ENCODE measurements at places on chromosomes 12 and 14.

DNA sequence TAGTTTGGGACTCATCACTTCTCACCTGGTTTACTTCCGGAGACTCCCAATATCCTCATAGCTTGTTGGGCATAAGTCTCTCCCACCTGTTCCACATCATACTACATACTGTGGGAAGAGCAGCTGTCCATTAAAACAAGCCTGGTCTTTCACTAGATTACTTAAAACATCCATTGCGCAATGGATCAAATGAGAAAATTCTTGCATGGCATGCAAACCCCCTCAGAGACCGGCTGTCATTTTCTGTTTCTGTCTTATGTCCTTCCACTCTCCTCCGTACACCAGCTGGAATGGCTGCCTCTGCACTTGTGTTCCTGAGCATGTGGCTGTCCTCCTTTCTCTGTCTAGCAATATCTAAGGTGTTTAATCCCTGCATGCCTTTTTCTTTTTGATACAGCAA, 265.6 kb downstream of the TMEM117 start:
- no peak for DNase-seq

- no peak for DNase-seq
Measured at GRCh38 chr12:39574378-39574777, 45.2 kb downstream of the ABCD2 start.

- no peak for DNase-seq
Measured at GRCh38 chr14:33432407-33433023, 493.8 kb downstream of the NPAS3 start.

GRCh38 chr12:25435431-25435830, 117.7 kb downstream of the LMNTD1 start:
- DNase-seq = no peak

GRCh38 chr12:111993292-111994150, 19.4 kb downstream of the TMEM116 start:
- DNase-seq = no peak

DNA sequence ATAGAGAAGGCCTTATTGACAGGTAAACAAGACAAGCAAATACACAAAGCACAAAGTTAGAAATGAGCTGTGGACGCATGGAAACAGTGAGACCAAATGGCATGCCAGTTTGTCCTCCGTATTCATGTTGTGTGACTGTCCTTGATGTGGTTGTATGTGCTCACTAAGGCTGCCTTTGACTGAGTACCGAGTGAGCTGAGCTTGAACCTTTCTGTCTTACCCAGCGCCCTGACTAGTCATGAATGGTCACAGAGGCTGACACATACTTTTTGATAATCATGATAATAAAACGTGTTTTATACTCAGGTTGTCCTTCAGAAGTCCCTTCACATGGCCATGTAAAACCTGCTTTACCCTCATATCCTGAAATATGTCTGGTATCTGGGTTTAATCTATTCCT, 553 bp upstream of the CATSPERB start:
- no peak for DNase-seq

- no peak for DNase-seq
Measured at GRCh38 chr12:24113701-24114100, 164.2 kb upstream of the SOX5 start.

DNA sequence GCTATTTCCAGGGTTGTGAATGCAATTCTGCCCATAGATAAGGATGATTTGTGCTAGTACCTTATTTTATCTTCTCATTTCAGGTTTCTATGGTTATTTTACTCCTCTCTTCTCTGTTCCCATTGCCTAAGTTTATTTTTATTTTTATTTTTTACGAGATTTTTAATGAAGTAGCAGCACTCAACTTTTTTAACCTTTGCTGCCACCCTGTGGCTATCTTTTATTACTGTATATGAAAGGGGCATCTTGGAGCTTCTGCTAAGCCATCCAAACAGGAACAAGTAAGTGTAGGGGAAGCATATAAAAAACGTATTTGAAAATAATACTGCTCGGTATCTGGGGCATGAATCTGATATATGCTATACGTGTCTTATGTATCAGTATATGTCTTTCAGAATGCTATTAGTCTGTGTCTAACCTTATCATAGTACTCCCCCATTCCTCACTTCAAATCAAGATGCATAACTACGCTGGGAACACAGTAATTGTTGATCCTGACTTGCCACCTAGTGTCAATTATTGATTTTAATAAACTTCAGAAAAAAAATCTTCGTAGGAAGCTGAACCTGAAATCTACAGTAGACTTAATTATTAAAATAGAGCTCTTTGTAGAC, 60.3 kb downstream of the KLRG1 start:
- no peak for DNase-seq

DNA sequence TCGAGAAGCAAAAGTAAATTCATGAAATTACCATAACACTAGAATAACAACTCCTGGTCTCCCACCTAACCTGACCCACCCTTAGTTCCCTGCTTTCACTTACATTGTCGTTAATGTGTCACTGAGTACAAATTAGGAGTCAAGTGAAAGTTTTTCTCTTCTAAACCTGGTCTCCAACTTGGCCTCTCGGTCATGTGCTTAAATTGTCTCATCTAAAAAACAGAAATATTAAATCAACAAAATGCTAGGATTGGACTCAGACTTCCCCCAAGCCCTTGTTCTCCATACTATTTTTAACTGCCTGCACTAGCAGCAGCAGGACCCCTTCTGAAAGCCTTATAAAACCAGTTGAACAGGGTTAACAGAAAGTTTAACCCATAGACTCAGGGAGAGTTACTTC, 1.8 kb upstream of the BTG1 start:
- no peak for DNase-seq

GRCh38 chr14:61222388-61222787, 58.8 kb downstream of the TMEM30B start:
- DNase-seq = no peak

DNA sequence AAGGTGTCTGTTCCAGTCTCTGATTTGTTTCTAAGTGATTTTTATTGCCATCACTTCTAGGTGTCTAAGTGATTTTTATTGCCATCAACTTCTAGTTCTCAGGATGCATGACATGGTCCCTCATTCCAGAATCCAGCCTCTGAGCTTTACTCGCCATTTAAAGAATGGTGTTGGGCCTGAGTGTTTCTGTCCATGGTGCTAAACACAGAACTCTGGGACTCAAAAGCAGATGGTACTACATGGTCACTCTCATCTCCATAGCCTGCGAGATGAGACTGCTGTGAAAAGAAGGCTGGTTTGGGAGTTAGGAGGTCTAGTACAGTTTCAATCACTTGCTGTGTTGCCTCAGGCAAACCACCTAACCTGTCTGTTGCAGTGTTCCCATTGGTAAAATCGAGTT, 276.6 kb downstream of the NRXN3 start:
- DNase-seq = no peak

GRCh38 chr12:17079251-17079909, 473.4 kb upstream of the LMO3 start:
- DNase-seq = no peak

DNA sequence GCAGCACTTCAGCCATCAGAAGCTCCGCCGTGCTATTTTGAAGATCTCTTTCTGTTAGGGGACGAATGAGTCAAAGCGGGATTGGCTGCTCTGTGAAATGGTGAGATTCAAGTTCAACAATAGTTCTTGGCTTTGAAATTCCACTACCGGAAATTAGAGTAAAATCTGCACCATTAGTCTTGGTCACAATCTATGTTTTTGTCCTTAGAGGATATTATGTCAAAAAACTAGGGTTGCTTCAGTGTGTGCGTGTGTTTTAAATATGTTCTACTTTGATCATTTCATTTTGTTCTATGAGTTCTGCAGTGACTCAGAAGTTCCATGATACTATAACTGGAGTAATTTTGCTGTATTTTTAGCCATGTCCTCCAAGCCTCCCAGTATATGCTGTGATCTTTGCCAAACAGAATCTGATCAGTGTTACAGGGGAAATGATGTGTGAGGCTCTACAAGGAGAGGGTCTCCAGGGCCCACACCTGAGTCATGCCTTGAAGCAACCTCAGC, 22.6 kb downstream of the GPHB5 start:
- no peak for DNase-seq

DNA sequence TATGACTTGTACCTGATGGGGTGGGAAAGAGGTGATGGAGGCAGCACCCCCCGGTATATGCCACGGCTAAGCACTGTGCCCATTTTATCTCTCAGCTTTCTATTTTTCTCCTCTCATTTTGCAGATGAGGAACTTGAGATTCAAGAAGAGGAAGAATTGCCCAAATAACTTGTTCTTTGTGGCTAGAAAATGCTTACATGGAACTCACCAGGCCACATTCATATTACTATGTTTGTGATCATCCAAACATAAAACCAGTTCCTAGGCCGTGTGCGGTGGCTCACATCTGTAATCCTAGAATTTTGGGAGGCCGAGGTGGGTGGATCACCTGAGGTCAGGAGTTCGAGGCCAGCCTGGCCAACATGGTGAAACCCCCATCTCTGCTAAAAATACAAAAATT, 14.5 kb upstream of the PSMD9 start:
- DNase-seq = no peak

- DNase-seq = no peak
Measured at GRCh38 chr14:68785534-68786490, 7.1 kb downstream of the ZFP36L1 start.

GRCh38 chr12:43806737-43807072, 588 bp upstream of the TWF1 start:
- DNase-seq = no peak

DNA sequence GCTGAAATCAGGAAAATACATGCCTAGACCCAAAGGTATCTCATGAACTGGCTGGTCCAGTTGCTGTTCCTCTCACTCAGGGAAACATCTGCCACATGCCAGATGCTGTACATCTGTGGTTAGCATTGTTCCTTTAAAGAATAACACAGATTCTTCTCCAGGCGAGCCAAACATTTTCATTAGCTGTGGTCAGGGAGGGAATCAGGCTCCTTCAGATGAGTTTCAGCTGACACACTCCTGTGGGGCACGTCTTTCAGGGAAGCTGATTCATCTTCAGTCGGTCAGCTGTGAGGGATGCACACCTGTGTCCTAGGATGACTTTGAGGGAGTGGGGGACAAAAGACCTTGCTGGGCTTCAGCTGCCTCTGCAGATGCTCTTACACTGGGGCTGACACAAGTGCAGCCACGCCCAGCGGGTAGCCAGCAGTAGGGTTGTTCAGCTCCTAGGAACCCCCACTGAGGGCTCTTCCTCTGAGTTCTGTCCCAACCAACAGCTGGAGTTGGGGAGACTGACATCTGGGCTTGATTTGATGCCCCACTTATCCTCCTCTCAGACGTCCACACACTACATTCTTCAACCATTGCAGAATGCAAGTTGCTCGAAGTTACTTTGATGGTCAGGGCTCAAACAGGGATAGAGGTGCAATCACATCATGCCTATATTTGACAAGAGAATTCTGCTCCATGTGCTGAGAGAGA, 155.0 kb downstream of the NUAK1 start:
- DNase-seq = no peak

DNA sequence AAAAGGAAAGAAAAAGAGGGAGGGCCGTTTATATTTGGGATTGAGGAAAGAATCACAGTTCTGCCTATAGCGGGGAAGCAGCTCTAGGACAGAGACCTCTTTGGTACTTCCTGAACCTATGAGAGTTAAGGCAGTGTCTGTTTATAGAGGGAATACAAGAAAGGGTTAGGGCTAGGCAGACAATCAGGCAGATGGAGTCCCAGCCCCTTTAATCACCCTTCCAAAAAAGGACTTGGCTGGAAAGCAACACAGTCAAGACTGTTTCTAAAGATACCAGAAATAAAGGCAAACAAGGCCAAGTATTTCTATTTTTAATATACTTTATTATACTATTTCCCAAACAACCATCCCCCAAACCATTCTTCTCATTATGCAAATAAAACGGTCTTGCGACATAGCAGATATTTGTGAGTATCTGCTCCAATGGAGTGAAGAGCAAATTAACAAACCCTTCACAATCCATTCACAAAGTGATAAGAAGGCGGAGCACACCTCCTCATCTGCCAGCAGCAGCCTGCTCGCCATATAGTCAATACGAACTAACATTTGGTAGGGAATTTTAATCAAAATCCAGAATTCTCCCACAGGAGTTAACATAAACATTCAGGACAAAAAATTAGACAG, 697 bp upstream of the GRIP1 start:
- DNase-seq = no peak

GRCh38 chr14:102694530-102695166, 82.6 kb upstream of the TRAF3 start:
- no peak for DNase-seq

DNA sequence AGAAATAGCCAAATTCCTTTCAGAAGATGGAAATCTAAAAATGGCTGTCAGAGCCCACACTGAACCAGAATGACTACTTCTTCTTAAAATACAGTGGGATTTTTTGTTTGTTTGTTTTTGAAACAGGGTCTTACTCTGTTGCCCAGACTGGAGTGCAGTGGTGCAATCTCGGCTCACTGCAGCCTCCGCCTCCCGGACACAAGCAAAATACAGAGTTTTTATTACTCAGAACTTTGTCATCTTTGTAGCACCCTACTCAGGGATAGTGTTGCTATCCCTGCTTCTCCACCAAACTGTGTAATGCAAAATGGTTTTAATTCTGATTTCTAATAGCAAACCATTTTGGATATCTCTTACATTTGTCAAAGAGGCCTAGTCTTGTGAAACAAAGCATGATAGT, 16.4 kb downstream of the ZNF410 start:
- DNase-seq = no peak

GRCh38 chr12:125381373-125381772, 316.1 kb downstream of the AACS start:
- DNase-seq = no peak

GRCh38 chr14:102565331-102565887, 27.0 kb upstream of the RCOR1 start:
- DNase-seq = no peak

GRCh38 chr12:76445462-76445861, 97.2 kb upstream of the BBS10 start:
- no peak for DNase-seq

DNA sequence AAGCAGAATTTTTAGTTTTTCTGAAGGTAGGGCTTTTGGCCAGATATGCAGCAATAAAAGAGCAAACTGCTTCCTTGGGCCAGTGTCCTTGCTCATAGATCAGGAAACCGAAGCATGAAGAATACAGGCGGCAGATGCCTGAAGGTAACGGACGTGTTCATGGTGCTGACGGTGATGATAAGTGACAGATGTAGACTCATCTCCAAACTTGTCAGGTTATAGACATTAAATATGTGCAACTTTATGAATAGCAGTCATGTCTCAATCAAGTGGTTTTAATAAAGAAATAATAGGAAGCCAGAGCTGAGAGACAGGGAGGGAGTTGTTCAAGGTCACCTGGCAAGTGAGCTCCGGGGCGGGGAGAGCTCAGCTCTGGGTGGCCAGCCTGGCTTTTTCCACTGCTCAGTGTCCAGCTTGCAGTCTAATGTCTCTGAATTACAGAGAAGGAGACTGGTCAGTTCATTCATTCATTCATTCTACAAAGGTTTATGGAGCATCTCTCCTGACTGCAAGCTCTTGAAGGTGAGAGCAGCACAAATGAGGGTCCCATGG, 1.0 kb downstream of the SERPINA5 start:
- DNase-seq = no peak

GRCh38 chr12:20646239-20646827, 48.8 kb upstream of the SLCO1C1 start:
- DNase-seq = no peak

- DNase-seq = peak; percentile 20
Measured at GRCh38 chr14:53055003-53055402, 98.1 kb downstream of the DDHD1 start.

Measured in substantia nigra (tissue), 51 donors.